ENCODE measurements at places on chromosomes 4 and X.

GRCh38 chr4:10977534-10977933 is 293.0 kb upstream of the CLNK start:
- DNase-seq, result no peak

GRCh38 chrX:9271789-9272525 is 192.9 kb upstream of the TBL1X start:
- no peak for DNase-seq

- no peak for DNase-seq
Observed at GRCh38 chr4:60588556-60588955, 611.6 kb upstream of the ADGRL3 start.

DNA sequence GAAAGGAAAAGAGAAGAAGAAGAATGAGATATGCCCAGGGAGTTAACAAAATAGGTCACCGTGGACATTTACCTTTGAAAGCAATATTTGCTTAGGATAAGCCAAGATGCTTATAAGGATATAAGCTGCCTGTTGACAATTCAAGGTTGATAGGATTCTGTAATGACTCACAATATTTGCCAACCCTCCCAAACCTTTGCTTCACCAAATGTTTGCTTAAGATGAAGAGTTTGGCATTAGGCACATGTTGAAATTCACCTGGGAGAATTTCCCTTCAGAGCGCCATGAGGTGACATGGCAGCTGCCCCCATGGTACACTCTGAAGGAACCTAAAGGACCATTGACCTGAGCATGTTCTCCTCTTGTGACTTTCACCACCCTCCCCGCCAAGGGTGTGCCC is 4.6 kb downstream of the PALLD start:
- DNase-seq, result no peak

DNA sequence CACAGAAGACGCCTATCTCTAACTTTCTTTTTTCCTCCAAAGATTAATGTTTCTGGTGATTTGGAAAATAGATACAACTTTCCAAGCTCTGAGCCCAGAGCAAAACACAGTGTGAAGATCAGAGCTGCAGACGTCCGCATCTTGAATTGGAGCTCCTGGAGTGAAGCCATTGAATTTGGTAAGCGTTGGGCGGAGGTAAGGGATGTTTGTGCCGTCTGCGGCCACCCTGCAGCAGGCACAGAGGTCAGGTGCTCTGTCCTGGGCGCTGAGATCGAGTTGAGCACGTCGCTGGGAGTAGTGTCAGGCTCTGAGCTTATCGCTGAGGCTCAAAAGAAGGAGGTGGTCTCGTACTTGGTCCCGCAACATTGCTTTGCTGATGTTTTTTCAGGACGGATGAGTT is 31.8 kb downstream of the CSF2RA start:
- no peak for DNase-seq

DNA sequence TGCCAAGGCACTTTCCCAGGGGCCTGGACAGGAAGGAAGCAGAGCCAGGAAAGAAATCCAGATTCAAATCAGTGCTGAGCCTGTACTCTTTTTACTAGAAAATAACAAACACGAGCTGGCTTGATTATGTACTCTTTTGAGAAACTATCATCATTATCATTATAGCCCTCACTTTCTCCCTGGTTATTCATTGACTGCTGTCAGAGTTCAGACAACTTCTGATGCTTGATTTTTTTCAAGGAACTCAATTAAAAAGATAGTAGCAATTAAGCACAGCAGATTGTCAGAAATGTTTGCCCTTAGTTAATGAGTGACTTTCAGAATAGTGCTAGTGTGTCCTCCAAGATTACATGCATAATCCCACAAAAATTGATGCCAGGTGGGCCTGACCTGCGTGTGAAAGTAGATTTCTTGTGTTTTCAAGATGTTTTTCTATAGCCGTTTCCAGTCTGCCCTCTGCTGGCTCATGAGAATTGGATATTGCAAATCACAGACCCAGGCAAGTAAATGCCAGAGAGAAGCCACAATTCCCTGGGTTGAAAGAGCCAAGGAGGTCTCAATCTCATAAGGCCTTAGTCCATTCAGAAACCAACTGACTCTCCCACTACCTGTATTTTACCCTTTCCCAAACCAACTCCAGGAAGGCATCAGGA is 14.3 kb upstream of the PNPLA4 start:
- DNase-seq, result no peak

GRCh38 chr4:1399508-1400190 is 6.6 kb downstream of the NKX1-1 start:
- DNase-seq, result no peak

DNA sequence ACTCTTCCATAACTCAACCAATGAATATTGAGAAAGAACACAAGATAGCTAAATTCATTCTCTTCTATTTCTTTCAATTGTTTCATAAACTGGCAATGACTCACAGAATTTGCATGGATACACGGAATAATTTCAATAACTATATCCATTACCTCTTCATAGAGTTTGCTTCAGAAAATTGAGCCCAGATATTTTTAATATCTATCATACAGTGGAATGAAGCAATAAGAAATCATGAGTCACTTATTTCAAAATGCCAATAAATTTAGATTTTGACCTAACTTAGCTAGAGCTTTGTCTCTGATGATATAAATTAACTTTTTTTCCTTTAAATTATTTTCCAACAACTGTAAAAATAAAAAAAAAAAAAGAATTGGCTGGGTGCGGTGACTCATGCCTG is 22.2 kb upstream of the MANBA start:
- no peak for DNase-seq

DNA sequence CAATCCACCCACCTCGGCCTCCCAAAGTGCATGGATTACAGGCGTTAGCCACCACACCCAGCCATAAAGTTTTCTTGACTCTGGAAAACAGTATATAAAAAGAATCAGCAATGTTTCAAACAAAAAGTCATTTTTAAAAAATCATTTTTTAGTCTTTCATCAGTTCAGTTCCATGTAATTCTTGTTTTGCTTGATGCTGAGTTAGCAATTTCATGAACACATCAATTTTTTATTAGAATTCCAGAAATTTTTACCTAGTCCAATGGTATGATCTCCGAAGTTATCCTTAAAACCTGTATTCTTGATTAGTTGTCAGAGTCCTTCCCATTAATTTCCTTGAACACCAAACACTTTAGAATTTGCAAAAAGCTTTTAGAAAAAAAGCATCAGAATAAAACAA is 56.8 kb downstream of the RCHY1 start:
- DNase-seq, result no peak

- DNase-seq, result no peak
Observed at GRCh38 chr4:170256807-170257206, 167.1 kb upstream of the AADAT start.

DNA sequence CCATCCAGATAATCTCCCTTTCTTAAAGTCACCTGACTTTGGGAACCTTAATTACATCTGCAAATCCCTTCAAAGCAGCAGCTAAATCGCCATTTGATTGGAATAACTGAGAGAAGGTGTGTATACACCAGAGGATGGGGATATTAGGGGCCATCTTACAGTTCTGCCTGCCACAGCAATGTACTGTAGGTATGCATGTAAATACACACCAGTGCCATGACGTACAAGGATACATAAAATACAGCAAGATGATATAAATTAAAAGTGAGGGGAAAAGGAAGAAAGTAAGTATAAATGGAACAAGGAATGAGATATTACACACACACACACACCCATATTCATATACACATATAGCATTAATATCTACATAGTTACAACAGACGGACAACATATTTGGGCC is 81.2 kb downstream of the CBR4 start:
- DNase-seq, result no peak

DNA sequence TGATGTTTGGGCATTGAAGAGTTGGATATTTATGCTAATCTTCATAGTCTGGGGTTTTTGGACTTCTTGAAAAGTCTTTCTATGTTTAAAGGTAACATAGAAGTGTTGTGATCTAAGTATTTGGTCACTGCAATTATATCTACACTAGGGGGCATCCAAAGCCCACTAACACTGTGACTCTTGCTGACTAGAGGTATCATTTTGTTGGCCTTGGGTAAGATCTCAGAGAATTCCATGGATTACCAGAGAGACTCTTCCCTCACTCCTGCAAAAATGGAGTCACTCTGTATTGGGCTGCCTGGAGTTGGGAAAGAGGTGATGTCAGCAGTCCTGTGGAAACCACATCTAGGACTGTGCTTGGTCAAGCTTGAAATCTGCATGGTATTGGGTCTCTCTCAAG is 1077.6 kb downstream of the FAM133A start:
- no peak for DNase-seq

DNA sequence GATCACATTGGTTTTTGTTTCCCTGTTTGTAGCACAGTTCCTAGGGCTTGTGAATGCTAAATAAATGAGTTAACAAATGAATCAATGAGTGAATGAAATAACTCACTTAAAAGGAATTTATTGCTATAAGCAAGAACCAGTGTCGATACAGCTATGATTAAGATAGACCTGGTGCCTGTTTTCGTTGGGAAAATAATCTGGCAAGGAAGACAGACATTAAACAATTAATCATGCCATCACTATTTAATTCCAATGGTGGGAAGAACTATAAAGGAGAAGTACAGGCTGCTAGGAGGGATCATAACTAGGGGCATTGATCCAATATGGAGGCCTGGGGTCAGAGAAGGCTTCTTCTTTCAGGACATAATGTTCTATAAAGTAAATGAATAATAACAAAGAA is 4.5 kb upstream of the CBR4 start:
- no peak for DNase-seq

DNA sequence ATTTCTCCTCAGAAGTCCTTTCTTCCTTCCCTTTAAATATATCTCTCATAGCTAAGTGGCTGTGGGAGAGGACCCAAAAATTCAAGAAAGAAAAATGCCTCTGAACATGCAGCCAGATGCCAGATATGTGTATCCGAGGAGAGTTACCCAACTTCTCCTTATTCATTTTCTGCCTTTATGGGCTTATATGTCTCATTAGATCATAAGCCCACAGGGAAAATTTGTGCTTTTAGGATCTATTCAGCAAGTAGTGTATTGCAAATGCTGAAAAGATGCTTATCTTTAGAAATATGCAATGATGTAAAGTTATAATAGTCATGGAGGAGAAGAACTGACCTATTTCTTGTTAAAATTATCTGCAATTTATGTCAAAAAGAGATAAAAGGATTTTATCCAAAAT is 371.8 kb upstream of the NOCT start:
- DNase-seq, result no peak

DNA sequence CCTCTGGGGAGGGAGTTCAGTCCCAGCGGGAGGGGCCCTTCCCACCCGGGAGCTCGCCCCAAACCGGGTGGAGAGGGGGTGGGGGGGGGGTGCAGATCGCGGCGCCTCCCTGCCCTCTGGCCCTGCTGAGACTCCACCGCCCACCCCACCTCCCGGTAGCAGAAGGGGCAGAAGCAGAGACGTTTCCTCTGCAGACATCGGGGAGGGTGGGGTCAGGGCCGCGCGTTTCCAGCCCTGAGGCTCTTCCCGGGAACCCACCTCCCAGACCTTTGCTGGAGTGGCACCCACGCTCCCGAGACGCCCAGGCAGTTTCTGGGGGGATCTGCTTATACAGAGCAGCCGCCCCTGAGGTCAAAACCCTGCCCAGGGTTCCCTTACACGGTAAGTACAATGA is 30.2 kb downstream of the CPLX1 start:
- no peak for DNase-seq

DNA sequence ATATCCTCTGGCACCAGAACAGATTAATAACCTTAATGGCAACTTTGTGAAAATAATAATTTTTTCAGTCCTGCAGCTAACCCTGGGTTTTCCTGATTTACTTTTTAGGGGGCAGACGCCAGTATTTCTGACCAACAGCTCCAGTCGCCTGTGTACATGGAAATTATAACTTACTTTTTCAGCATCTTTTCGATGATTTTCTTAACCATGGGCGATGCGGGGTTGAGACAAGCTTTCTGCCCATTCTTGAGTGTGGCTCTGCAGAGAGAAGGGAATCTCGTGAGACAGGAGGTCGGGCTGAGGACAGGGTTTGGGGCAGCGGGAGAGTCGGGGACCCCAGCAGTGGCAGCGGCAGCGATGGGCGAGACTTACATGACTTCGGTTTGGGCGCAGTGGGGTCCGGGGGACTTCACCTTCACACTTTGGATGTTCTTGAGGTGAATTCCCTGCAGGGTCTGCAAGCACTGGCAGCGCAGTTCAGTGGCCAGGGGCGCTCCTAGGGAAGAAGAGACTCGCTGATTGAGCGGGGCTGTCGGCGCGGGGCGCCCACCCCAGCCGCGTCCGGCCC is 484 bp downstream of the CXCL2 start:
- no peak for DNase-seq

DNA sequence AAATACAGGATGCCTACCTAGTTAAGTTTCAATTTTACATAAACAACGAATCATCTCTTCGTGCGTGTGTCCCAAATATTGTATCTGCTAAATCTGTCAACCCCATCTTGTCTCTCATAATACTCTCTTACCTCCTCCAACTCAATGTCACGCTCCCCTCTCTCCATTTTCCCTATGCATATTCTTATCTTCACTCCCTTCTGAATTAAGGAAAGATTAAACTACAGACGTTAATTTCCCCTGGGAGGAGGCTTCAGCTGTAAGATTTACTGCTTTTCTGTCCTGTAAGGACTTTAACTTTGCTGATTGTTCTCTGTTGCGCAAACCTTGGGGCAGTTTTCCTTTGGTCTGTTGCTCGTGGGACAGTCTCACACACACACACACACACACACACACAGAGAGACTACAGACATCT is 455 bp upstream of the ABCB7 start:
- no peak for DNase-seq

DNA sequence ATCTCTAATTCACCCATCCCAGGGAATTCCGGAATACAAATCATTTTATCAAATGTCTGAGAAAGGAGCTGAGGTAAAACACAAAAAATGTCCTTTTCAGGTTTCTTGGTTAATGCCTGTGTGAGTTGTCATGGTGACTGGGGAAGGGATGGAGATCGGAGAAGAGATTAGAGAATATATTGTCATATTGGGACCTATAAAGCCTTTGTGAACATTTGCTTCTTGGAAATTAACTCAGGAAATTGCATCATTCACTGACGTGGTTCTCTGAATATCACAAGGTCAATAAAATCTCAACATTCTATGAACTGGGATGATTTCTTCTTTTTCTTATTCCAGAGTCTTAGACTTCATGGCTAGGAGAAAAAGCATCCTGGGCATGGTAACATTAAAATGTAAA is 174.8 kb upstream of the GLRA2 start:
- DNase-seq, result no peak

DNA sequence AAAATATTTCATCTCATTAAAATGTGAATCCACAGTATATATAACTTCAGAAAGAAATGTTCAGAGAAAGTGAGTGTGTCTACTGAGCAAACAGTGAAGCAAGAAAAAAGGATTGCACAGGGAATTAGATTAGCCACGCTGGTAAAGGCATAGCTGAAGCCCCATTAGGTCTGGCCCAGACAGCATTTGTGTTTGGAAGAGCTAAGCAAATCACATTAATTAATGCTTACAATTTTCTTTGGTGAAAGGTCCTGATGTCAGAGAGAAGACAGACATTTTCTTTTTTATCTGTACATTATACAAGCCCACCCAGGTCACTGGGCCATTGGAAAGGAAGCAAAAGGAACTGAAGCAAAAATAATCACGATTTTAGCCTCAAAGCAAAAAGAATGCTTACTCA is 354.6 kb downstream of the GRID2 start:
- DNase-seq, result no peak

Measured in activated T-cell treated with anti-CD3 and anti-CD28 coated beads for 24 hours (primary cell).